NCI-H187 treated with DMSO at 0.1 percent for 48 hours (cell line): ENCODE measurements at places on chromosomes 2 and 18.

GRCh38 chr2:215685238-215685990 is 249.5 kb upstream of the FN1 start:
- DNase-seq: no peak

DNA sequence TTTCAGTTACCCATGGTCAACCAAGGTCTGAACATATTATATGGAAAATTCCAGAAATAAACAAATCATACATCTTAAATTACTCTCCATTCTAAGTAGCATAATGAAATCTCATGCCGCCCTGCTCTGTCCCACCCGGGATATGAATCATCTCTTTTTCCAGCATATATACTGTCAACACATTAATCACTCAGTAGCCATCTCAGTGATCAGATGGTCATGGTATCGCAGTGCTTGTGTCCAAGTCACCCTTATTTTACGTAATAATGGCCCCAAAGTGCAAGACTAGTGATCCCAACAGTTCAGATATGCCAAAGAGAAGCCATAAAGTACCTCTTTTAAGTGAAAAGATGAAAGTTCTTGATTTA is 43.8 kb downstream of the OSBPL6 start:
- DNase-seq: no peak

GRCh38 chr2:96253006-96253405 is 12.8 kb downstream of the TMEM127 start:
- no peak for DNase-seq

- no peak for DNase-seq
These were observed 57.3 kb downstream of the UNC50 start for GRCh38 chr2:98665677-98666076.

GRCh38 chr18:58909521-58909920 is 44.8 kb downstream of the ZNF532 start:
- no peak for DNase-seq

- no peak for DNase-seq
These were observed 83.7 kb upstream of the CTDP1 start for GRCh38 chr18:79595876-79596374.

DNA sequence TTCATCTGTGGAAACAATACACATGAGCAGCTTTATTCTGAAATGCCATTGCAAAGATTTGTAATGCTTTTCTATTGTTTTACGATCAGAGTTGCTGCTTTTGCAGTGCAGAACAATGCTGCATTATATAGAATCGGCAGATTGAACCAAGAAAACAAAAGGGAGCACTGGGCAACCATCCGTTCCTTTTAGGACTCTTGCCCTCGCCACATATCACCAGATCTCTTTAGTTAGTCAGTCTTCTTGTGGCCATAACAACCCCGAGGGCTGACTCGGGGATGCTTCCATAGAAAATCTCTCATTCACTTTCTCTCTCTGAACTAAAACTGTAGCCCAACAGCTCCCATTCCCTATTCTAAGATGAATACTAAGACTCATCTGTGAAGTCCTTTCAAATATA is 340.4 kb downstream of the NRXN1 start:
- no peak for DNase-seq

GRCh38 chr2:95347681-95348608 is 50.8 kb downstream of the KCNIP3 start:
- DNase-seq: no peak

DNA sequence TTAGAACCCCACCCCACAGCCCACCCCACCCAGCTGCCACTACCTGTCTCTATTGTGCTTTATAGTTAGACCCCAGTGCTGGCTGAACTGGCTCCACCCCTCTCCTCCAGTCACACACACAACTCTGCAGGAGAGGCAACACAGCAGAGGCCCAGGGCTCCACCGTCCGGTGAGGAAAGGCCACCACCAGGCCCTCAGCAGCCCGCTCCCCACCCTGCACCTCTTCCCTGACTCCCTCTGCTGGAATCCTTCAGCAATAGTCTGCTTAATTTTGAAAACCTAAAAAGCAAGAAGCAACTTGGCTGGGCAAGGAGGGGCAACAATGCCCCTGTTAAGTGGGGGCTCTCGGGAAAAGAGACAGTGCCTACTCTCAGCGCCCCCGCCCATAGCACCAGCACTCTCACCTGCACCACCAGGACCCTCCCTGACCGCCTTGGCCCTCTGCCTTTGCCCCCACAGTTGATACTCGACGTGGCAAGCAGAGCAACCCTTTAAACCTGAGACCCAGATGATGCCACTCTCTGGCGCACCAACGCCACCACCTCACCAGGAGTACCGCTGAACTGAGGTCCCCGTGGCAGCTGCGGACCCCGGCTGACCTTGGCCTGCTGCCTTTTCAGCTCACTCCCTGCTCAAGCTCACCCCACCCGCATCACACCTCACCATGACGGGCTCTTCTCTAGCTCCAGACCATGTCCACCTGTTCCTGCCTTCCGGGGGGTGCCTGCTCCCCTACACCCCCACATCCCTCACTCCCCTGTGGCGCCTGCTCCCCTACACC is 45.7 kb downstream of the NDUFA10 start:
- no peak for DNase-seq

DNA sequence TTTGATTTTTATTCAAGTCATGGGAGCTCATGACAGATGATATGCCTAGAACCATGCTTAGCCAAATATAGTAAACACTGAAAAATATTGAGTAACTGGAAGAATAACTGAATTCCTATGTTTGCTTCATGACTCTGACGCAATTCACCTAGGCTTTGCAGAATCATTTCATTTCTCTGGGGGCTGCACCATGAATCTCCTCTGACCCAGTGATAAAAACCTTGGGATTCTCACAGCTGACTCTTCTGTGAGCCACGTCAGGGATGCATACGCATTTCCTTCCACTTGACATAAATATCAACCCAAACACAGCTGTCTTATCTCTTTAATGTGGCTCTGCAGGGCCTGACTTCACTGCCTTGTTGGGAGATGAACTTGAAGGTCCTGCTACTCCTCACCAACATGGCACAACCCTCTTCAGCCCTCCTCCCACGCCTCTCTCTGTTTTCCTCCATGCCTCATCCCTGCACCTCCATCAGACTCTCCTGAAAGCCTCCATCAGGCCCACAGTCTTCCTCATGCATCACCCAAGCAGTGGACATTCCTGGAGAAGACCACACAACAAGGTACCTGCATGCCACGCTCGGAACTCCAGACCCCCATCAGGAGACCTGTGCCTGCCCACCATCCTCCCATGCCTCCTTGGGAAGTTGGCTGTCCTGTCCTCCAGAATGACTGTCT is 29.8 kb downstream of the COL6A3 start:
- DNase-seq: no peak

GRCh38 chr18:52009958-52010357 is 330.0 kb upstream of the DCC start:
- DNase-seq: no peak

DNA sequence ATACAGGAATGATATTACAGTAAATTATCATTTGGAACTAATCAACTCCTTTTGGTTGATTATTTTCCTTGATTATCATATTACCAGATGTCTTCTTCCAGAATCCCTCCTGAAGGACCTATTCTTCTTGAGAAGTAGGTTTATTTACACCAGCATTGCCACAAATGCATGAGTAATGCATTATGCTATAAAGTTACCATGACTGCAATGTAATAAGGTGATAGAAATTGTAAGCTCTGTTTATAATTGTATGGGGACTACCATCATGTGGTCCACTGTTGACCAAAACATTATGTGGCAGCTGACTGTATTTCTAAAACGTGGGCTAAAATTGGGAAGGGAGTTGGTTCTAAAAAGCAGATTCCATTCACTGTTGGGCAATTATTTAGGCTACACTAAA is 602.2 kb downstream of the NYAP2 start:
- no peak for DNase-seq

GRCh38 chr2:120094795-120095194 is 81.9 kb downstream of the EPB41L5 start:
- DNase-seq: no peak

DNA sequence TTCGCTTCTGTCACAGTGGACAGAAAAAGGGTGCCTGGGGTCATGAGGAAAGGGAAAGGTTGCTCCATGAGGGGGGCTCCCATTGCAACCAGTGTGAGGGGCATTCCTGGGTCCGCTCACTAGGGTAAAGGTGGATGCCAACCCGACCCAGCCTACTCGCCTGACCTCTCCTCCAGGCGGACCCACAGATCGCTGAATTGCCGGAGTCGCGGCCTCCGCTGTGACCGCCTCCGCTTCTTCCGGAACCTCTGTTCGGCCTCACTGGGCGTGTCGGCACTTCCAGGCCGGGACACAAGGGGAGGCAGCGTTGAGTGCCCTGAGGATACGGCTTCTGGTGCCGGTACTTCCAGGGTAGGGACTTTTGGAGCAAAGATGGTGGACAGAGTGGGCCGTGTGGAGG is 57.1 kb downstream of the TRABD2A start:
- DNase-seq: no peak

- no peak for DNase-seq
These were observed 251.9 kb upstream of the CHAC2 start for GRCh38 chr2:53515435-53516332.

DNA sequence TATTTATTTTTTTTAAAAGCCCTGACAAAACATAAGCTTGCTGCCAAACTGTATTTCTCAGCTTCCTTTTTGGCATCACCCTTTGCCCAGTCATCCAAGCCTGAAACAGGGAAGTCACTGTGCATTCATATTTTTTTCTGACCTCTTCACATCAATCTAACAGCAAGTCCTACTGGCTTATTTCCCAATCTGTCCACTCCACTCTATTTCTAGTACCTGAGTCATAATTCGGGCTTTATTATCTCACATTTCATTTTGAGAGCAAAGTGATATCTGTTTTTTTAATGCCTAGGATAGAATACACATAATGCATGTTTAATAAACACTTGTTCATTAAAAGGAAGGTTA is 5.1 kb downstream of the HNMT start:
- no peak for DNase-seq

DNA sequence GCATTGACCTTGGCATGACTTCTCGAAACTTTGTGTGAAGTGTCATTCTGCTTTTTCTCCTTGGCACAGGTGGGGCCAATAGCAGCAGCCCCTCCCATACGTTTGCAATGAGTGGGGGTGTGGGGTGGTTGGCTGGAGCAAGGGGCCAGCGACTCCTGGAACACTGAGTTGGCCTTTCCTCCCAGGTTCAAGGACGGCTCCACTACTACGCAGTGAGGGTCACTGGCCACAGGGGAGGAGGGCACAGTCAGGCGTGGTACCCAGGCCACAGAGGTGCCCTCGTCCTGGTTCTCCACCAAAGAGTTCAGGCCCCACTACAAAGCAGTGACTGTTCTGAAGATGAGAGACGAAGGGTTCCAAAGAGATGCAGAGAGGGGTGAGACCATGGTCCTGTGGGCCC is 70.6 kb upstream of the OTOS start:
- DNase-seq: no peak

DNA sequence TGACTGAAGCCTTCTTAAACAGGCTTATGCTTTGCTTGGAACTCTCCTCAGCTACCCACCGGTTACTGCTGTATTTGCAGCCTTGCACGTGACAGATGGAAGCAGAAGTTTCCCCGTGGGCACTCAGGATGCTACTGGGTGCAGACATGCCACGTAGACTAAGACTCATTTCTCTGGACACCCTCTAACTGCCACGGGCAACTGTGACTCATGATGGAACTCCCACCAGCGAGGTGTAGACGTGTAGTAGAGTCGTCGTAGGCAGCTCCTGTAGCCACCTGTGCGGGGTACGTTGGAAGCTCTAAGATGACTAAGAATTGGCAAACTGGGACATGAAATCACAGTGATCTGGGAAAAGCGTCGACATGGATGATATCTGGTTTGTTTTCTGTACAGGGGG is 27.5 kb downstream of the TSHZ1 start:
- DNase-seq: no peak

- DNase-seq: no peak
These were observed 218.2 kb downstream of the ARL4C start for GRCh38 chr2:234278556-234279255.

DNA sequence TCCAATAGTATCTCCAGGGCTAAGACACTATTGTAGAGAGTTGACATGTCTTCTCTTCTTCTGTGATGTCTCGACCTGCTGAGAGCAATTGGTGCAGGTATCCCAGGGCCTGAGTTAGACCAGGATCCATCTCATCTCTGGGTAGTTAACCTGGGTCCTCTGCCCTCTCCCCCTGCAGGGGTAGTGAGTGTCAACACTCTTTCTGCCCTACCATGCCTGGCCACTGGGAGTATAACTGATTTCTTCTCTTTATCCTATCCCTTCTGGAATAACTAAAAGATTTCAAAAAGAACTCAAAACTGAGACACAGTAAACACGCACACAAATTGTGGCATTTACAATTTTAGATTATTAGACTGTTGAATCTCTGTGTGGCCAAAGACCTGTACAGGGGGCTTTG is 20.8 kb upstream of the SIX3 start:
- no peak for DNase-seq

GRCh38 chr2:64451051-64451450 is 2.9 kb upstream of the LGALSL start:
- DNase-seq: no peak

DNA sequence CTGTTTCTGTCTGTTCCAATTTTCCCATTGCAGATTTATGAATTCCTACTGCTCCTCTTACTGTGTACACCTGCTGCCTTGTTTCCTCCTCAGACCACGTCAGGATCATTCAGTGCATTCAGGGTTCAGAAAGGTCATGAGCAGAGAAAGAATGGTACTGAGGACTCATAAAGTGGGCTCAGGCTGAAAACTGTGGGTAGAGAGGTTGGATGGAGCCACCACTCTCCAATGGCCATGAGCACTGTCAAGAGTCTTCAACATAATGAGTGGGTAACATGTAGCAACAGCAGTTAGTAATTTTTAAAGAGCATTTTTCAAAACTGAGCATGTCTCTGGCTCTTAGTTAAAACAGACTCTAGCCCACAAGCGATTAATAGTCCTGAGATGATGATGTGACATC is 138.2 kb downstream of the ZEB2 start:
- no peak for DNase-seq

DNA sequence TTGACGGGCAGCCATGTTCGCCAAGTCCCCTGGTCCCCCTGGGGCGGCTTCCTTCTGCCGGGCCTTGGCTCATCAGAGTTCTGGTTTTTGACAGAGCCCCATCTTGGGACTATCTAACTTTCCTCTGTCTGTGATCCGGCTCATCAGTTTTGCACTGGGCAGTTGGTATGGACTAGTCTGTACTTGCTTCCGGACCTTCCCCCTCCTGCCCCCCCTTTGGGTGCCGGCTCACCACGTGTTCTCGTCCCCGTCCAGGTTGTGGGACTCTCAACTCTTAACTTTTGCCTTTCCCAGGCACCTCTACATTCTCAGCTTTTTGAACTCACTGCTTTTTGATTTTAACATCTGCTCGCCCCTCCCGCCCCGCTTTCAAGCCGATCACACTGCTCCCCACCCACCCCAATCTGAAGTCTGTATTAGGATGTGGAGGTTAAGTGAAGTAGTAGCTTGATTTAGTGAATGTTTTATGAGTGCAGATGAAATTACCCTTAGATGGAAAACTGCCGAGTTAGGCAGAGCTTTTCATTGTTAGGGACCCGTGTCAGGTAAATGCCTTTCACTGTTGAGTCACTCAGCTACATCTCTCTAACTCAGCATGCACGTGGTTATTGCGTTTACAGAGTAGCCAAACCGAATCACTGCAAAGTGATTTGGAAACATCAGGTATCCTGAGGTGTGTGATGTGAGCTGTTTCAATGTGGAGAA is 874 bp downstream of the WDR43 start:
- no peak for DNase-seq

GRCh38 chr2:181738074-181738473 is 57.8 kb upstream of the NEUROD1 start:
- DNase-seq: no peak
